ENCODE measurements at places on chromosomes 5 and 9.

DNA sequence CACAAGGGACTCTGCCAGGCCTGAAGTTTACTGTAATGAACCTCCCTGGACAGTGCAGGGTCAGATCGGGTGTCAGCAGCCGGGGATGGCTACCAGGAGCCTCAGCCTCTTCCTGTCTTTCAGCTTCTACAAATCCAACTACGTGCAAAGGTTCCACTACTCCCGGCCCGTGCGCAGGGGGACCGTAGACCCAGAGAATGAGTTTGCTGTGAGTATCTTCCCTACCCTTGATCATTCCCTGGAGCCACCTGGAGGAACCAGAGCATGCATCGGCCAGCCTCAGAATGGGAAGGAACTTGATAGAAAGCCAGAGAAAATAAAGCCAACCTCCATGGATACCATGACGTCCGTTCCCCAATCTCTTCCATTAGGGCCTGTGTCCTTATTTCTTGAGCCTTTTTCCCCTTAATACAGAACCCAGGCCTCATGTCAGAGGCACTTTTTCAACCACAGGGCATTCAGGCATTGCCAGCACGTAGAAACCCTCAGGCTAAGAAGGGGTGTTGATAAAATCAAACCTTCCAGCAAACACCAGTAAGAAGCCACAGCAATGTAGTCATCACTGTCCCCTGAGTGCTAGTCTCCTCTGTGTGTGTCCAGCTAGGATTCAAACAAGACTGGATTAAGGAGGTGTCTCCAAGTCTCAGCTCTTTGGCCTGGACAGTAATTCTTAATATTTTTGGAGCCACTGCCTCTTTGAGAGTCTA, 49.0 kb upstream of the FOXI1 start:
- DNase-seq = no peak

DNA sequence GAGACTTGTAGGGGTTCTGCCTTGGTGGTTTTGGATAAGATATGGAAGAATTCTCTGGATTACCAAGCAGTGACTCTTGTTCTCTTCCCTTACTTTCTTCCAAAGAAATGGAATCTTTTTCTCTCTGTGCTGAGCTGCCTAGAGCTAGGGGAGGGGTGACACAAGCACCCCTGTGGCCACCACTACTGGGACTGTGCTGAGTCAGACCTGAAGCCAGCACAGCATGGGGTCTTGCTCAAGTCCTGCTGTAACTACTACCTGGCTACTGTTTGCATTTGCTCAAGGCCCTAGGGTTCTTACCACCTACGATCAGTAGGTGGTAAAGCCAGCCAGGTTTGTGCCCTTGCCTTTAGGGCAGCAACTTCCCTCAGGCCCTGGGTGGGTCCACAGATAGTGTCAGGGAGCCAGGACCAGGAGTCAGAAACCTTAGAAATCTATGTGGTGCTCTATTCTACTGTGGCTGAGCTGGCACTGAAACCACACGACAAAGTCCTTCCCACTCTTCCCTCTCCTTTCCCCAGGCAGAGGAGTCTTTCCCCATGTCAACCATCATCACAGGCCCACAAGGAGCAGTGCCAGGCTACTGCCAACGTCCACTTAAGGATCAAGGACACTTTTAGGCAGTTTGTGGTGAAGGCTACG, 53.8 kb downstream of the SREK1 start:
- DNase-seq = no peak

DNA sequence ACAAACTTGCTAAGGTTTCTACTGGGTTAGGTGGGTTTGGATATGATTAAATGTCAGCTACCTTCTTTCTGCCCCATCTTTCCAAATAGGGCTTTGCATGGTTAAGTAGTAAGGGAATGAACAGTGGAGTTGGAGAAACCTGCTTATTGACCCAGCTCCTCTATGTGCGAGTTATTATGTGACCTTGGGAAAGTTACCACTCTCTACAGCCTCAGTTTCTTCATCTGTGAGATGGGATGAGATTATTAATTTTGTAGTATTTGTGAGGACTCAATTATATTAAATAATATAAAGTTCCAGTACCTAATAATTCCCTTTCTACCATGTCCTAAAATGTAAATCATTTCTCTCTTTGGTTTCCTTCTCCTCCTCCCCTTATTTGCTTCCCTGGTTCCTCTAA, 123.4 kb downstream of the GDNF start:
- DNase-seq = no peak

- DNase-seq = no peak
Measured at GRCh38 chr9:134783699-134784039, 96.9 kb upstream of the FCN2 start.

DNA sequence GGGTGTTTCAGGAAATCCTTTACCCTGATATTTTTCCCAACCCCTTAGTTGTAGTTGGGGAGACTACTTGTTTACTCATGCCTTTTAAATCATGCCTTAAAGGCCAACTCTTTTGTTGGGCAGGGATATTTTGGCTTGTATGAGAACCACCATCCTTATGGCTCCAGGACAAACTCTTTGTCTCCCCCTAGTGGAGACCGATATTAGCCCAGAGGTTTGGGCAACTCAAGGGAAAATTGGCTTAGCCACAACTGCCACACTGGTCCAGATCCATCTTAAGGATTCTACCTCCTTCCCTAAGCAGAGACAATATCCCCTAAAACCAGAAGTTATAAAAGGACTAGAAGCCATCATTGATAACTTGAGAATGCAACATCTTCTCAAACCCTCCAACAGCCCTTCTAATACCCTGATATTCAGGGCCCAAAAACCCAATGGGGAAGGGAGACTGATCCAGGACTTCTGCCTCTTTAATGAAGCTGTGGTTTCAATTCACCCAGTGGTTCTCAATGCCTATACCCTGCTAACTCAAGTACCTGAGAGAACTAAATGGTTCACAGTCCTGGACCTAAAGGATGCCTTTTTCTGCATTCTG, 100.9 kb upstream of the HCN1 start:
- DNase-seq = no peak

DNA sequence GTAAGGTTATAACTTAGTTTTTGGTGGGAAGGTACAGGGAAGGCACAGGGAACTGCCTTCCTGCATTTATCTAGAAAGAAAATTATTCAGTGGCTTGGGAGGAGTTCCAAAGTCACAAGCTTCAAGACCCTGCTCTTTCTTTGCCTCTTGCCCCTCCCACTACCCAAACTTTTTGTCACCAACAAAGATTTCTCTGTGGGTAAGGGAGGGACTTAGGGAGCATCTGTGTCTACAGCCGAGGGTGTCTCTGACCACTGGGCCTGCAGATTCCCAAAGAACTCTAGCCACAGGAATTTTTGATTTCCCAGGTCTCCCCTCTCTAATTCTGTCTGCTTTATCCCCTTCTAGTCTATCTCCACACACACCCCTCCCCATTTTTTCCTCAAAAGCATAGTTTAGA, 2.1 kb downstream of the ECSCR start:
- DNase-seq = no peak

DNA sequence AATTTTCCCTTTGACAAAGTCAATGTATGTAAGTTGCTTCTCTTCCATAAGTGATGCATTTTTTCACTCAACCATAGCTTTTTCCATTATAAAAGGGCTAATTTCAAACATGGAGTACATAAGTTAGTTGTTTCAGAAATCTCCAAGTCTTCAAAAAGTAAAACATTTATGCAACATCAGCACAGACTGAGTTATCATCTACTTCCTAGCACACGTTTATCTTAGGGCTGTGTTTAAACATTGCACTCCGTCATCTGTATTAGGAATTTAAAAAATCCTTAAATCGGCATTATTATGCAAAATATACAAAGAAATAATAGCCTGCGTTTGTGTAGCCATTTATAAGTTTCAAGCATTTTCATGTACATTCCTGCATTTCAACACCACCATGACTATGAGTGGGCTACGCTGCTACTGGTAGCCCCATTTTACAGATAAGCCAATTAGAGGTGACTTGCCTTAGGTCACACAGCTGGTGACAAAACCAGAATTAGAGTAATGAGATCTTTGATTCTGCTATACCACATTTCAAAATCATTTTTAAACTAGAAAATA, 43.4 kb downstream of the PTPN3 start:
- DNase-seq = no peak

DNA sequence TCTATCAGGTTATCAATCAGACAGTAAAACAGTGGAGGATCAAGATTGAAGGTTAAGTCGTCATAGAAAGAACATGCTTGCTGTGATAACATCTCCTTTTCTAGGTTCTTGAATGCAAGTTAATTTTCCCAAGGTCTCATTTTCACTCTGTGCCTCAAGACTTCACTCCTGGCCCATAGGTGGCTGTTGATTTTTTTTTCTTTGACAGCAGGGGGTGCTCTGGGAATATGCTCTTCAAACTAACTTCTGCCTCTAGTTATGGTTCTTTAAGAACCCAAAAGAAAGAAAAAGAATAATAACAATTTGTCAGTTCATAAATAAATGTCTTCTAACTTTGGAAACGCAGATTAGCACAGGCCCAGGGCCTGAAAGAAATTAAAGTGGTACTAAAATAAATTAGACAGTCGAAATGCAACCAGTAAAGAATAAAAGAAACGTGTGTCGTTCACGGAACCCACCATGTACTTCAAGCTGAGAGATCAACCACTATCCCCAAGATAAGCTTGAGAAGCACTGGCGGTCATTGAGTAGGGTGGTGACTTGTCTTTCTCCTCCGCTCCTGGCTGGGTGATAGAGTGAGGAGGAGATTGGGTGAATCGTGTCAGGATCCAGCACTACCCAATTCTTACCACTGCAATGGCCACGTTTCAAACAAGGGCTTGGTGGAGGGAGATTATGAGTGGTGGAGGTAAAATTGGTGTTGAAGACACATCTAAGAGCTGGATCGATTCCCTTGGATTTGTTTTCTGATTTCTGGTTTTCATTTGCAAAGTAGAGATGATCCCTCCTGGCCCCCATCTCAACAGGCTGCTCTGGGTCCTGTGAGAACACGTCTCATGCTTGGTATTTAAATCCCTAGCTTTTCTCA, 93.4 kb upstream of the IRX4 start:
- DNase-seq = no peak

DNA sequence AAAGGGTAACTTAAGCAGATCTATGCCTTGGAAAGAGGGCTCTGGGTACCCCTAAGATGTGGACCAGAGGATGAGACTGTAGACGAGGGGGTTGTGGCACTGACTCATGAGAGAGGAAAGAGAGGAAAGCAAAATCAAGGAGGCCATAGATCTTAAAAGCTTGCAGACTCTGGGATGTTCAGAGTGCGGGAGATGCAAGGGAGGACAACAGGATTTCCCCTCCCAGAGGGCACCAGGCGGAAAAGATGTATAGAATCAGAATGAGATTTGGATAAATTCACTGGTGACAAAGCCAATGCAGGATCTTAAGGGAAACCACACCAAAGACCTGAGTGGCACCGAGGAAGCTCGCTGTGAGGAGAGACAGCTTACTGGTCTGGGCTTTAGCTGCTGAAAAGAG, 27.1 kb downstream of the HRH2 start:
- DNase-seq = no peak

DNA sequence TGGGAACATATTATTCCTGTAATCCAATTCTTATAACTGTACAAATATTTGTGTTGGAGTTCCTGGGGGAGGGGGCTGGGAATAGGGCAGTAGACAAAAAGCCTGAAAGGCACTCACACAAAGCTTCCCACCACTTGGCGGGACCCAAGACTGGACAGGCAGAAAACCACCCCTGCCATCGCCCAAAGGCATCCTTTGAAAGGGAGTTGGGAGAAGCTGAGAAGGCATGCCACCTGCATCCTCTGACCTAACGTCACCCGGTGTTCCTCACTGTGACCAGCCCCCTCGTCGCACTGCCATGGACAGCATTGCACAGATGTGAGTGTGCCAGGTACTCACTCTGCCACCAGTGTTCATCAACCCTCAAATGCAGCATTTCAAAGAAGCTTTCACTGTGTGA, 80.6 kb upstream of the SMIM23 start:
- DNase-seq = no peak

DNA sequence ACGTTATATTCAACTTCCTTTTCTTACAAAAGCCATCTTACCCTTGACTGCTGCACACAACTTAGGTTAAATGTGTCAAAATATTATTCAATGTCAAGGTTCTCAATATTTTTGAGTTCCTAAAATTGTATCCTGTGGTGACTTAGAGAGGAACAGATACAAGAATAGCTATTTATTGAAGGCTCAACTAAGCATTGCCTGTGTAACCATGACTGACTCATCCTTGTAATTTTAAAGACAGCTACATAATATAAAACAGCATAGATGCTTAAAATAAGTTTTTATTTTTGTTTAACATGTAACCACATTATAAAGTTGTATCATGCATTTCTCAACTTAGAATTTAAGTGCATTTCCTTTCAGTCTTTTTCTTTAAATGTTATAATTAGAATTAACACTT, 312.9 kb upstream of the RGMB start:
- no peak for DNase-seq

DNA sequence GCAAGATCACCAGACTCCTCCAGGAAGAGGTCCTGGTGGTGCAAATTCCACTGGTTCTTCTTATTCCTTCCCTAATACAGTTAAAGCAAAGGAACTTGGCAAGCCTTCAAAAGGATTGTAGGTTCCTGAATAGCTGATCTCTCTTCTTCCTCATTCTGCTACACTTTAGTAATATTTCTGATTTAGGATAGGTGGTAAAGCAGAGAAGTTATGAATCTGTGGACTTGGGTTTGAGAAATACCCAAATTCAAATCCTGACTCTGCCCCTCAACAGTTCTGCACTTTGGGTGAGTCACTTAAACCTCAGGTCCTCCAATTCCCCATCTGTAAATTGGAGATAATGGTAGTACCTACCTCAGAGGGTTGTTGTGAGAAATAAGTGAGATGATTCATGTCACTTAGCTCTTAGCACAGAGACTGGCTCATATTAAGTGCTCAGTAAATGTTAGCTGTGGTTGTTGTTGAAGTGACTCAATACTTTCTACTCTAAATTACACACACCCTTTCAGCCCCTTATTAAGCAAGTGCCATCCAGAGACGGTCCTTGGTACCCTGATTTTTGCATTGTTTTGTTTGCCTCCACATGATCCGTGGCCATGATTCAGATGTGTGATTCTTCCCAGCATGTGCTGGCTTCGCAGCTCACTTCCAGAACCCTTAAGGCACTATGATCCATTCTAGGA, 5.2 kb downstream of the SH3RF2 start:
- no peak for DNase-seq

- no peak for DNase-seq
Measured at GRCh38 chr5:76474377-76474776, 71.3 kb downstream of the IQGAP2 start.

GRCh38 chr5:96196890-96197289, 235.2 kb upstream of the ELL2 start:
- DNase-seq = no peak

GRCh38 chr5:126471875-126472537, 48.8 kb downstream of the GRAMD2B start:
- DNase-seq = no peak

- no peak for DNase-seq
Measured at GRCh38 chr9:127524373-127524772, 73.1 kb downstream of the LRSAM1 start.

All from stimulated activated CD4-positive, alpha-beta T cell treated with anti-CD3 and anti-CD28 coated beads, TNF-alpha, amount 100 ng/mL, for 1 hour (primary cell).